GM06990 (cell line): ENCODE measurements at places on chromosomes 1 and 21.

DNA sequence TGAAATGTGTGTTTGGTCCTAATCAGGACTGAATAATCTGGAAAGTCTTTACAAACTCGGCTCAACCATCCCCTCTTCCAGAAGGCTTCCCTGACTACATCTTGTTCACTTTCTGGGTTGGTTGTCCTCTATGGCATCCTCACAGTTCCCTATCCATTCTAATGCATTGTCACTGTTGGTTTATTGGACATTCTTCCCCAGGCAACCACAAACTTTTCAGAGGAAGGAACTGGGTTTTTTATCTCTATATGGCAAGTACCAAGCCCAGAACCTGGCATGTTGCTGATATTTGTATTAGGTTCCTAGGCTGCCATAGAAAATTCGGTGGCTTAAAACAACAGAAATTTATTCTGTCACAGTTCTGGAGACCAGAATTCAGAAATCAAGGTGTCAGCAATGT lies 363.5 kb upstream of the ST6GALNAC5 start:
- DNase-seq, result no peak

GRCh38 chr1:71829346-71829745 lies 453.0 kb downstream of the NEGR1 start:
- no peak for DNase-seq

- DNase-seq, result no peak
Observed at GRCh38 chr1:209622841-209623829, 29.1 kb downstream of the LAMB3 start.

DNA sequence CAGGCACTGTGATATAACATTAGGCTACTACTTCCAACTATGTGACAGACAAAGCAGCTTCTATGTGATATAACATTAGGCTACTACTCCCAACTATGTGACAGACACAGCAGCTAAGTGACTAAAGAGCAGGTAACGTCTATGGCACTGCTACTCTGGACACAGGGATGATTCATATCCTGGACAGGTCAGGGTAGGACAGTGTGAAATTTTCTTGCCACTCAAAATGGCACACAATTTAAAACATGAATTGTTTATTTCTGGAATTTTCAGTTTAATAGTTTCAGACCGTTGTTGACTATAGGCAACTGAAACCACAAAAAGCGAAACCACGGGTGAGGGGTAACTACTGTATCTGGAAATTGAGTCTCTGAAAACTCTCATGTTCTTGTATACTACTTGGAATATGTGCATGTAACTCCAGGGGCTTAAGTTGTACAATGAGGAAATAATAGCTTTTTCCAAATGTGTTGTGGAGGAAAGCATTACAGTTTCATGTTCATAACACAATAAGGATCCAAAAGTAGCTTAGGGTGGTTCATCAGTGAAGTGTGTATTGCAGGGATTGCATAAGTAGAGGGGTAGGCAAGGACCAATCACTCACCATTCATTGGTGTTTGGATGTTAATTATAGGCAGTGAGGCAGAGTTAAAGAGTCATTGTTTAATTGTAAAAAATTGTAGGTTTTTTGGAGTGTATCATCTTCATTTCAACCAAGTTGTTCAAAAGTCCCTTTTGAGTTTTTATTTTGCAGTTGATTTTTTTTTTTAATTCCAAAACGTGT lies 5.3 kb downstream of the DTL start:
- DNase-seq, result no peak

DNA sequence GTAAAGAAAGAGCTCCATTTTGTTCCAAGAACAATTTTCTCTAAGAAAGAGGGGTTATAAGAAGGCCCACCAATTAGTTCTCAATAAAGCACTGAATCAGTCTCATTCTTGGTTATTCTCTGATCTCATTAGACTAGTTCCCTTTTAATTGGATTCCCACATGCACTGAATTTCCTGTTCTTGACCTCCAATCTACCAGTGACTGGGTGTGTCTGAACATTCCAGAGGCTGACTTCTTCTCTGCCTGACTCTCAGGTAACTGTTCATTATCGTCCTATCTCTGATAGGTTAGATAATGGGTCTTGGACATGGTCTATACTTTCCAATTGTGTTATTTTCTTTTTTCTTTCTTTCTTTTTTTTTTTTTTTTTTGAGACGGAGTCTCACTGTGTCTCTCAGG lies 22.7 kb downstream of the PTGS2 start:
- no peak for DNase-seq

- no peak for DNase-seq
Observed at GRCh38 chr1:196649990-196650389, 1.9 kb upstream of the CFH start.

DNA sequence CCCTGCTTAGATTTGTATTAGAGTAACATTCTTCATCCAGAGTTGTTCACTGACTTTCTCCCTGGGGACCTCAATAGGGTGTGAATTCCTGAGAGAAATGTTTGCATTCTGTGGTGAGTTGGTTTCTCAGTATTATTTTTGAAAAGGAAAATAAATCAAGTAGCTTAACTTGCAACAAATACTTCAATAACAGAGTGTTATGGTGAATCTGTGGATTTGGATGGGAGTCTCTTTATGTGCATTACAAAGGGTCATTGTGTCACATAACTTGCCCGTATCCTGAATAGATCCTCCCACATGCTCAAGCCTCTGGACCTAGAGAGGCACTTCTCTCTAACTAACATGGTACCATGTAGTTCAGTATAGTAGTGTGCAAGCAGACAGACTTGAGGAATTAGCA lies 68.4 kb upstream of the IPO9 start:
- no peak for DNase-seq

DNA sequence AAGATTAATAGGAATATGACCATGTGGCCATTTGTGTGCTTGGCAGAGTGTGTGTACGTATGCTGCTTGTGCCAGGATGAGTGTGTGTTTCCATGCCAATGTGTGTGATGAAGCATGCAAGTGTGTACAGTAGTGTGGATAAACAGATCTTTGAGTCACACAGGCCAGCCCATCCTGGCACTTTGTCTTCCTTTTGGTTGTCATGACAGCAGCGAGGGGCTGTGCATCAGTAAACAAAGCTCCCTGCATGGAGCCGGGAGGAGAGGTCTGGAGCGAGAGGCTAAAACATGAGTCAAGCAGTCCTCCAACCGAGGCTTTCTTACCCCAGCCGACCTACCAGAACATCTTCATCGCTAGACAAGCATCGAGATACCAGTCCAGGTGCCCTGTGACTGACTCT lies 221.2 kb downstream of the CACNA1E start:
- no peak for DNase-seq

- DNase-seq, result no peak
Observed at GRCh38 chr1:32066489-32066873, 6.3 kb upstream of the TMEM39B start.

- no peak for DNase-seq
Observed at GRCh38 chr1:235423214-235423652, 56.0 kb downstream of the TBCE start.

DNA sequence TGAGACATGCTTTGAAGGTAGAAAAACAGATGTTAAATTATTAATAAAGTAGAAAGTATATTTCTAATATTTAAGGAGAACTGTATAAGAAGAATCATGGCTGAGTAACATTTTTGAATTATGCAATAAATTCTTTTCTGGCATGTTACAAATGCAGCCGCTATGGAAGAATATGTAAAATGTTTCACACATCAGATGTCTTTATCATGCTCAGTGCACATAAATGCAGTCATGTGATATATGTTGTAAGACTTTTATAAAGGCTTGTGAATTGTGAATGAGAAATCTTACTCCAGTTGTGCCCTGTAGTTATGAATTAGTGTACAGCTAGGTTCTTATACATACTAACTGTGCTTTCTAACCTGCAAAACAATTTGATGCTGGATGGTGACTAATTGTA lies 53.5 kb downstream of the LRRC8B start:
- no peak for DNase-seq

- no peak for DNase-seq
Observed at GRCh38 chr1:61121631-61122030, 39.3 kb downstream of the NFIA start.

GRCh38 chr1:10074852-10075730 lies 42.3 kb downstream of the UBE4B start:
- no peak for DNase-seq

GRCh38 chr1:39091845-39092645 lies 65.9 kb downstream of the NDUFS5 start:
- no peak for DNase-seq
